ENCODE measurements at places on chromosomes 5 and 9.

DNA sequence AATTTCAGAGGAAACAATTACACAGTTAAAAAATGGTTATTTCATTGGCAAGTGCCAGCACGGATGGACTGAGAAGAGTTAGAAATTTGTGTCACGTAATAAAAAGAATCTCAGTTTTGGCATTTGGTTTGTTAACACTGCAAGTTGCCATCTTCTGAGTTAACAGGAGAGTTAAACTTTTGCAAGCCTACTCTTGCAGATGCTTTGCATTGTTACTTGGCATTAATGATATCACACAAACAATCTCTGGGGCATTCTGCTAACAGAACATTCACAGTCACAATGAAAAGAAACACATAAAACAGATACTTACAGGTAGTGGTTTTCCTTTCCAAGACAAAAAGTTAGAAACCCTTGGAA is 647 bp downstream of the FREM1 start:
- ATAC-seq: peak; percentile 57

DNA sequence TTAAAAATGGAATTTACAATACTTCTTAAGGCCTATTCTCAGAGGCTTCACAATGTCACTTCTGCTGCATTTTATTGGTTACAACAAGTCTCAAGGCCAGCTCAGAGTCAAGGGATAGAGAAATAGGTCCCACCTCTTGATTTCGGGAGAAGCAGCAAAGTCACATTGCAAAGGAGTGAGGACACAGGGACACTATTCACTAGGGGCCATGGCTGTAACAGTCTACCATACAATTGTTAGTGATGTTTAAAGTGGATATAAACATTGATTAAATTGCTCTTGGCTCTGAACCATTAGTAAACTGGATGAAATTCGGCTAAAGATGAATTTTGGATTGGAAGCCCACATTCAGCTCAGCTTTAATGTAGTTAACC is 21.7 kb upstream of the CMBL start:
- ATAC-seq: peak; percentile 44

DNA sequence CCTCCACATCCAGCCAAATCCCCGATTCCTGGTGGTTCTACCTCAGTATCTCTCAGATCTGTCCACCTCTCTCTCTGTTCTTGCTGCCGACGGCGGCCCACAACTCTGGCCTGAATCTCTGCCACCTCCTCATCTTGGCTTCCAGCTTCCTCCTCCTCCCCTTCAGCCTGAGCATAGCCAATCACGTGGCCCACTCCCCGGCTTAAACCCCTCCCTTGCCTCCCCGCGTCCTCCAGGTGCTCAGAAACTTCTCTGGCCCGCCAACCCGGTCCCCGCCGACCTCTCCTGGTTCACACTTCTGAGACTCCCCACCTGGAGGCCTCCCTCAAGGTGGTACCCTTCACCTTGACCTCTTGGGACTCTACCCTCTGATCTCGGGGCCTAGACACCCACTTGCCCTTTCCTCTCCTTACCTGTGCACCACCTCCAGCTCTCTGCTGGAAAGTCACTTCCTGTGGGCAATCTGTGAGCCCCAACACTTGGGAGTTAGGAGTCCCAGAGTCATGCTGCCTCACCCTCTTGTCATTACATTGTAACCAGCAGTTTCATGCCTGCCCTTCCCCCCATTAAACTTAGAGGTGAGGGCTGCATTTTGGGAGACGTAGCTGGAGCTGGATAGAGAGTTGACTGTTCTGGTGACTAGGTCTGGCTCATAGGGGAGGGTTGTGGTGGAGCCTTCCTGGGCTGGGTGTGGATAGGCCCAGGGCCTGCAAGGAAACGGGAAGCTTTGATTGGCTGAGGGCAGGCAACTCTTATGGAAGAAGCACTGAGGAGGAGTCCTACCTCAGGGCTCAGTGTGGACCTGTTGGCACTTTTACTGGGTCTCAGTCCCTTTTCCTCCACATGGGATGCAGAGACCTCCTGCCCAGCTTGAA is 4.5 kb upstream of the SET start:
- no peak for ATAC-seq

DNA sequence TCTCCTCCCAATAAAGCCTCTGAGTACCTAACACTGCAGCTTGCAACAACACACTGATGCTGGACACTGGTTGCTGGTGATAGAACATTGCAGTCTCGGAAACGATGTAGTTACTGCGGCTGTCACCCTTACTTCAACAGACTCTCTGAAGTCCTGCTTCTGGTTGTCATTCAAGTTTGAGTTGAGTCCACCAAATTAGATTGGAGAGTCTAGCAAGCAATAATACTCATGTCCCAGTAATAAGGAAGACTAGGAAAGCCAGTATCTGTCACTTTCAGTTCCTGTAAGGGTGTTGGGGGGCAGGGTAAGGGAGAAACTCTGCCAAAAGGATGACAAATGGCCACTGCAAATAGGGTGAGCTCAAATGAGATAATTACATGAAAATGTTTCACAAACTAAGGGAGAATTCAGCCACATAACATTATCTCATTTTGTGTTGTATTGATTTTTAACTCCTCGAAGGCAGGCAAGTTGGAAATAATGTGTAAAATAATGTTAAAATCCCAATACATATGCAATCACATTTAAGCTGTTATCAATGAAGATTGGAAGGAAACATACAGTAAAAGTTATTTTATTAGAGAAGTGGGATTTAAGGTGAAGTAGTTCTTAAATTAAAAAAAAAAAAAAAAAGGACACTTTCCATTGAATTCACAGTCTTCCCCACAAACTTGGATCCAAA is 849 bp upstream of the IFT74 start:
- no peak for ATAC-seq

- no peak for ATAC-seq
Measured at GRCh38 chr5:28473531-28474107, 1435.2 kb upstream of the CDH9 start.

- ATAC-seq: no peak
Measured at GRCh38 chr9:84266087-84266561, 74.4 kb downstream of the SLC28A3 start.

DNA sequence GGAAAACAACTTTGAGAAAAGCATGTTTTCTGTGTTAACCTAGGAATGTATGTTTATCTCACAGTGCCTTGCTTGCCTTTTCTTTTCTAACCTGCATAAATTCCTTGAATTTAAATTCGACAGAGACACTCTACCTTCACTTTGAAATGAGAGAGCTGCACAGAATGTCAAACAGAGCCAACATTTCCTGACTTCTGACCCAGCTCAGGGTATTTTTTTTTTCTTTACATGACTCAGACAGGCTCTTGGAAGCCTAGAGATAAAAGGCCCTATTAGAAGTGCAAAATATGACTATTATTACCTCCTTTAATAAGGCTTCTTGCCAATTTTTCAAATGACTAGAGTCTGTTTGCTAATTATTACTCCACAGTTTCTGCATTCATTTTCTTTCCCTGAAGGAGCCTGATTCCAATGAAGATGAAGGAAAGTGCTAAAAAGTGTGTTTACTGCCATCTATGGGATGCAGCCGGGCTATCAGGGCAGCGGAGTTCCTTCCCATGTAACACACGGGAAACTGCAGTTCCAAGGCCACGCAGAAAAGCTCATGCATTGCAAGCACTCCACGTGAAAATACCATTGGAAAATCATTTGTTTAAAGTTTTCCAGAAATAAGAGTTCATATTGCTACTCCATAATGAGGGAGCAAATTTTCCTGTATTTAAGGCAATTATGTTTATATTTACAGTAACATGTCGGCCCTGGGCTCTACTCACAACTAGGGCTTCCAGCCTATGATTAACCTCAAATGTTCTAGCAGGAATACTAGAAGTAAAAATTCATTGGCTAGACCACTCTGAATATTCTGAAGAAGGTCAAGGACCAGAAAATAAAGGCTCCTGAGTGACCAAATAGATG is 485.6 kb downstream of the ZSWIM6 start:
- peak; percentile 97 for ATAC-seq

- ATAC-seq: no peak
Measured at GRCh38 chr9:9598723-9599122, 1014.1 kb downstream of the PTPRD start.

DNA sequence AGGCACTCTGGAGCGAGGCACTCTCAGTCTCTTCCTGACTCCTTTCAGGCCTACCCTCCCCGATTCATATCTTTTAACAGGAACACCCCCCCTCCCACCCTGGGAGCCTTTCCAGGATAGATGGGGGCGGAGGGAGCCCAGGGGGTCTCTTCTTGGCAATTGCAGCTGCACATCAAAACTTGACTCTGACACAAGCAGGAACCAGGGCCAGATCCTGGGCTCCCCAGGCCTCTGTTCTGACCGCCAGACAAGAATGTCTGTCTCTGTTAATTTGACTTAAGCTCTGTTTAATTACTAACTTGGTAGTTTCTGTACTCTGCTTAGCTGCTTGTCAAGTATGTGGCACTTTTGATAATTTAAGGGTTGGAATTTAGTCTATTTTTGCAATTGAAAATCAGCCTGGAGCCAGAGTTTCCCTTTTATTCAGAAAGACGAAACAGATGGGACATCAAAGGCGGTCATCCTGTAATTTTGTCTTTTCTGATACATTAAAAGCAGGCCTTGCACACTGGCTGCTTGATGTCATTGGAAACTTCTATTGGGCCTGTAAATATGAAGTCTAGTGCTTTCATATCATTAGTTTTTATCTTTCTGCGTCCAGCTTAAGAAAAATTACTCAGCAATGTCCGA is 43.3 kb downstream of the ACTL7B start:
- no peak for ATAC-seq

DNA sequence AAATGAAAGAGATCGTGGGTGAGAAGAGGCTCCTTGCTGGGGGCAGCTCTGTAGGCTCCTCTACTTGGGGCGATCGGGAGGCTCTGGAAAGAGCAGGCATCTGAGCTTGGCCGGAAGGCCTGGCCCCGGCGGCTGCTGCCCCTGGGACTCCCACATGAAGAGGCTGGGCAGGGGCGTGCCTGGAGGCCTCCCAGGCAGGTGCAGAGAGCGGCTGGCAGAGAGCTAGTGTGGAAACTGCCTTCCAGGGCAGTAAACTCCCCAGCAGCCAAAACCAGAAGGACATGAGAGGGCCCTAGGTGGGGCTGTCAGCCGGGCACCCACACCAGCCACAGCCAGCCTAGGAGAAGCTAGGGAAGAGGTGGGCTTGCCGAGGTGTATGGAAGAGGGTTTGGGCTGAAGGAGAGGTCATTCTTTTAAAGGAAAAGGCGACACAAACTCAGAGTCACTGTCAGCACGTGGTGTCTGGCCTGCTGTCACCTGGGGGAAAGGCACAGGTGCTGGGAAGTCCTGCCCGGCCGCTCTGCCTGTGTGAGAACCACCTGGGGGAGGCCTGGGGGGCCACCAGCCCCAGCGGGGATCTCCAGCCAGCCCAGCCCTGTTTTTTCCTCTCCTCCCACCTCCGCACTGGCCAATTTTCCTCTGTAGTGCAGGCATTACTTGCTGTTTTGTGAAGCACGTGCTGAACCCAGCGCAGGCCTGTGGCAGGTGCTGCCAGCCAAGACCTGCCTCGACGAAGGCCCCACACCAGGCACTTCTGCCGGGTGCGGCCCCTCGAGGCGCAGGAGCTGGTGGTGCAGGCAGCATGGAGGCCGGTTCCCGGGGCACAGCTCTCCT is 44.8 kb upstream of the EGFL7 start:
- no peak for ATAC-seq

DNA sequence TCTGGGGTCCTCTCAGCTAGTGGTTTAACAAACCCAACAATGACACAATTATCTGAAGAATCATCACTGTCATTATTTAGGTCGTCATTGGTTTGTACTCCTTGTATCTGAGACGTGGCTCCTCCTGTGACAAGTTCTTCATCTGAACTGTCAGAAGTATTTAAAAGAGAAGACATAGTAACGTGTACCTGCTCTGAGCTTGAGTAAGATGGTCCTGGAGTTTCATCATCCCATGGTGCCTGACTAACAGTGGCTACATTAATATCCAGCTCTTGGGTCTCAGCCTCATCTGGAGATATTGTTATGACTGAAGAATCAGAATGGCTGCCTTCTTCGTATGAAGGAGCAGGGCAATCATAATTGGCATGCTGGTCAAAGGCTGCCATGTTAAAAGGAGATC is 9.1 kb upstream of the SMIM27 start:
- no peak for ATAC-seq

DNA sequence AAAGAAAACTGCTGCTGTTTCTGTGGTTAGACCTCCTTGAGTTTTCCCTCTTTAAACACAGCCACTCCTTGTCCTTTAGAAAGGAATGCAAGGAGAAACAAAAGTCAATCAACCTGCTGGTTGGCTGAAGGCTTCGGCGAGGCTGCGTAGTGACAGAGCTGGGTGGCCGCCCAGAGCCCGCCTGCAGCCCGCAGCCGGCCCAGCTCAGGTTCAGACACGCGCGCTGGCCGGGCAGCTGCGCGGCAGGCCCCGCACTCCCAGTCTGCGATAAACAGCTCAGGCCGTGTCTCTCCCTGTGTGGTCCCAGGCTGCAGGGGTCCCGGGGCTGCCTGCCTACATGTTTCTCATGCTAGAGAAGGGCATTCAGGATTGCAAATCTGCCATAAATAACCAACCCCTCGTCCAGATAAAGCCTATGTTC is 115.4 kb downstream of the HSD17B3 start:
- no peak for ATAC-seq

DNA sequence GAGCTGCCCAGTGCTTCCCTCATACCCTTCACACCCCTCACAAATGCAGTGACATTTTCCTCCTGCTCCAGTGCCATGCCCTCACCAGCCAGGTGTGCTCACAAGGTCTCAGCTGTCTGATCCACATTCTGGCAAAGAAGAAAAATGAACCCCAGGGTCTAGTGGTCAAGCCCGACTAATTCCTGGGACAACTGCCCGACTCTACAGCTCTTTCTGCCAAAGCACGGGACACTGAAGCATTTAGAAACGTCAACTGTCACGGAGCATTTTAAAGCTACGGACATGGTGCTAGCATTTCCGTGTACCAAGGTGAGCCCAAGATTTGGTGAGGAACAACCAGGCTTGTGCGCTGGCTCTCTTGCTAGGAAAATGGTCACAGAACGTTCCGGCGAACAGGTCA is 56.8 kb upstream of the PHYKPL start:
- no peak for ATAC-seq

DNA sequence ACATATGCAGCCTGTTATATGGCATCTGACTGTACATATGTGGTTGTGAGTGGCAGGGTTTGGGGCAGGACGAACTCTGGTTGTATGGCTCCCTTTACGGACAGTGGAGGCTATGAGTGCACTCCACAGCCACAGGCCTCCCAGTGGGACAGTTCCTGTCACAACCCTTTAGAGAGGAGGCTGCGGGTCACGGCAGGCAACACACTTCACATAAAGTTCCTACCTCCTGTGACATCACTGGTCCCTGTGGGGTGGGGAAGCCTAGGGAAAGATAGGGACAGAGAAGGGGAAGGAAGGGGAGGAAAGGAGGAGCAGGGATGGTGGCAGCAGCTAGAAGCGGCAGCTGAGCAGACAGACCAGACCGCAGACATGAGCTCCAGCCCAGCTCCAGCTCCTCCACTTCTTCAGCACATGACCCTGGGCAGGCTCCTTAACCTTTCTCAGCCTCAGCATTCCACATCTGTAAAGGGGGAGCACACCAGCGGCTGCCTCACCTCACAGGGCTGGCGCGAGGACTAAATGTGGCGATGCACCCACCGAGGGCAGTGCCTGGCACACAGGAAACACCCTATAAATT is 27.4 kb upstream of the CORO2A start:
- no peak for ATAC-seq

- no peak for ATAC-seq
Measured at GRCh38 chr9:107867738-107868137, 378.2 kb upstream of the KLF4 start.
